Endothelial cell (in vitro differentiated cells): ENCODE measurements at places on chromosomes 1 and 21.

GRCh38 chr1:94425821-94426484 lies 7.8 kb downstream of the ABCD3 start:
- no peak for DNase-seq

GRCh38 chr21:43297989-43298388 lies 128.9 kb downstream of the SIK1 start:
- DNase-seq = no peak

DNA sequence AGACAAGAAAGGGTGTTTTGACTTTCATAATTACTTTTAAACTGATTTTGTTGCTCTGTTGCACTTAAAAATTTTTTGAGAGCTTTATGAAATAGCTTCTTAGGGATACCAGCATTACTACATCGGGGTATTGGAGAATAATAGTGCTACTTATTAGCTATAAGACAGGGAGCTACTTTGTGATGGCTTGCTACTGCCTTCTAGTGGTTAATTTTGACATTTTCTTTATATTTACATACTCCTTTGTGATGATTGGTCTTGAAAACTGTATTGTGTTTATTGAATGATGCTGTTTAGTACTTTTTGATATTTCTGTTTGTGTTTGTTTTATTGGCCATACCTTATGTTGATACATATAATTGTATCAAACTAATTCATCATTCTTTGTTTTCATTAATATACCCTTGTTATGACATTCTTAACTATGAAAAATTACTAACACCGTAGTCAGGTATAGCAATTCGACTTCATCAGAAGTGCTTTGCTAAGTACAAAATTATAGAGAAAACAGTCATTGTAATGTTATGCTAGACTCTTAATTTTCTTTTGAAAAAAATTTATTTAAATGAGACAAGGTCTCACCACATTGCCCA lies 85.5 kb downstream of the CLIC4 start:
- DNase-seq = no peak

DNA sequence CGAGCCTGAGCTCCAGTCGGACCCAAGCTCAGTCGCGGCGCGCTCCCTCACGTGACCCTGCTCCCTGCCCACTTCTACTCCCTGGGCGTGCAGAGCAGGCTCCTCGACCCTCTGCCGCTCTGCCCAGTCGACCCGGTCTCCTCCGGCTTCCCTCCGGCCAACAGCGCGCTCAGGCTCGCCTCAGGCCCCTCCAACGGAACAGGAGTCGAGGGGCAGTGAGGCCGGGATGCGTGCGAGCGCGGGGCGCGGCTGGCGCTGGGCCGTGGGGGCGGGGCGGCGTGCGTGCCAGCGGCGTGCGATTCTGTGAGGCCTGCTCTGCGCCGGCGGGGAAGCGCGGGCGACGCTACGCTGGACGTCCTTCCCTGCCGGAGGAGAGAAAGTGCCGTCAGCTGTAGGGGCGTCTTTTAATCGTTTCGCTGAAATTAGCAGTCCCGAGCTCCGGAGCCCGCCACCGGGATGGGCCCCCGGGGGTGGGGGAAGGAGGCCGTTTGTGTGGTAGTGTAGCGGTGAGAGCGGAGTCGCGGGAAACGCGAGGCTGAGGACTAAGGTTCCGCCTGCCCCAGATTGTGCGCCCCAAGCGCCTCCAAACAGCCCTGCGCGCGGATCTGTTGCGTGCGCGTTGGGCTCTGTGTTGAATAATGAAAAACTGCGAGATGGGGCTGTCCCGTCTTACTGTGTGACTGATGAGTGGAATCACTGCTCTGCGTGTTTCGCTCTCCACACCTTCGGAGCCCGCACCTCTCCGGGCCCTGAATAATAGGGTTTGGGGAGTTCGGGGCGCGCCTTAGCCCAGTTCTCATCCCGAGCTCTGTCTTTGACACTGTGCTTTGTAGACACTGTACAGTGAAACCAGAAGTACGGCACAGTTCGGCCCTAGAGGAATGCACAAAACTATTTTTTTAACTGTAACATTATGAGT lies at the start of gene ACBD6:
Gene ACBD6, minus strand, starts transcription at position 217 of the 919 bp plus-strand sequence. CDS start 311 bp downstream, outside the sequence.
- DNase-seq = peak; percentile 91

DNA sequence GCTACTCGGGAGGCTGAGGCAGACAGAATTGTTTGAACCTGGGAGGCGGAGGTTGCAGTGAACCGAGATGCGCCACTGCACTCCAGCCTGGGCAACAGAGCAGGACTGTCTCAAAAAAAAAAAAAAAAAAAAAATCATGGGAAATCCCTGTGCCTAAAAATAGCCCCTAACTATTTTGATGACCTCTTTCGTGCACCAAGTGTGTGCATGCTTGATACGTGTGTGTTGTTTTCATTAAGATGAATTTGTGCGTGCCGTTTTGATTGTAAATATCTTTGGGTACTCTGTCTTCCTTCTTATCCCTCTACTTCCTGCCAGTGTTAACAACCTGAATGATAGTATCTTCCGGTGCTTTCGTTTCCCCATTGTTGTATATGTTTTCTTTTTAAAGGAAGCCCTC lies 9.8 kb downstream of the CACYBP start:
- no peak for DNase-seq

GRCh38 chr1:41749991-41750745 lies 168.6 kb downstream of the HIVEP3 start:
- no peak for DNase-seq

- no peak for DNase-seq
These were observed 2.8 kb upstream of the LSM10 start for GRCh38 chr1:36400514-36400824.

DNA sequence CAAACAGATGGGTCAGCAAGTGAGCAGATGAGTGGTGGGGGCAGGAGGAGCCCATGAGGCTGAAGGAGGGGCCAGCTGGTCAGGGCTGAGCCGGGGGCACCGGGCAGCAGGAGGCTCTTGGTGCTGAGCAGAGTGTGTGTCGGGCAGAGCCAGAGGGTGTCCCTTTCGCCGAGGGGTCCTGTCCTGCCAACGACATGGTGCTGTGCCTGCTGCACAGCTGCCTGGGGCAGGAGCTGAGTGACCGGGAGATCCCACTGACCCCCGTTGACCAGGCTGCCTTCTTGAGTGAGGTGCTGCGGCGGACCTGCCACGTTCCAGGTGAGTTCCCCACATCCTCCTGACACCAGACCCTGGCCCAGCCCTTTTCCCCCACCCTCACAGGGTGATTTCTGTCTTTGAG lies 27.5 kb downstream of the HYI start:
- DNase-seq = no peak

- DNase-seq = no peak
These were observed 18.7 kb upstream of the F5 start for GRCh38 chr1:169604781-169605560.

- no peak for DNase-seq
These were observed 7.1 kb upstream of the PHLDA3 start for GRCh38 chr1:201475915-201476669.

- no peak for DNase-seq
These were observed 46.8 kb downstream of the COL18A1 start for GRCh38 chr21:45451771-45452182.

DNA sequence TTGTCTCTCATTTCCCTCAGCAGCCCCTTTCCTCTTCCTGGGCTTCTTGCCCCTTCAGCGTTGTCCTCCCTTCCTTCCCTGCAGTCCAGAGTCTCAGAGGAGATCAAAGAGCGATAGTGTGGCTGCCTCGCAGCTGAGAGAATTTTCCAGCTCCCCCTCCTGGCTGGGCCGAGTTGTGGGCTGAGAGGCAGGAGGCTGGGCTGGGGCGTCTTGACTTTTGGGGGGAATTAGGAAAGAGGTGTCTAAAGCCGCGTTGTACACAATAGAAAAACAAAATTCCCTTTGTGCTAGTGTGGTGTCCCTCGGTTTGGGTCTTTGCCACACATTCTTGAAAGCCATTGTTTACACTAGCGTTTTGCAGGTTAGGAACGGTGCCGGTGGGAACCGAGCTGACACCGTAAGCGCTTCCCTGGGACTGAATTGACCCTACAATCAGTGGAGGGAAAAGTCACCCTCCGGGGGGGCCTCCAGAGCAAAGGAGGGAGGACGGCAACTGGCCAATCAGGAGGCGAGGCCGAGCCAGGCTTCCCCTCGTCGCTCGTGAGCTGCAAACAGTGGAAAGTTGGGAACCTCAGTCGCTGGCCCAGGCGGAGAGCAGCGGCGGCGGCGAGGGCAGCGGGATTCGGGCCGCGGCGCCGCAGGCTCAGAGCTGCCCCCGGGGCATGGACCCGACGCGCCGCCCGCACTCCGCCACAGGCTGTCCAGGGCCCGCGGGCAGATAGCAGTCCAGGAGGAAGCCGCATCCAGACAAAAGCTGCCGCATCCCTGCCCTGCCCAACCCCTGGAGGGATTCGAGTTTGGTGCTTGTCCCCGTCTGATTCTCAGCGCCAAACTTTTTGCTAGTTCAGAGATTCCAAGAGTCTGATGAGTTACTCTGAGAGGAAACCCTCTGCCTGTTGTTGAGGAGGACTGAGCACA lies at the start of gene HMCN1:
Gene HMCN1, plus strand, starts transcription at position 574 of the 918 bp plus-strand sequence. CDS start 389 bp downstream, outside the sequence.
- DNase-seq = peak; percentile 69

- no peak for DNase-seq
These were observed 157.8 kb downstream of the VPS13D start for GRCh38 chr1:12387641-12388040.

DNA sequence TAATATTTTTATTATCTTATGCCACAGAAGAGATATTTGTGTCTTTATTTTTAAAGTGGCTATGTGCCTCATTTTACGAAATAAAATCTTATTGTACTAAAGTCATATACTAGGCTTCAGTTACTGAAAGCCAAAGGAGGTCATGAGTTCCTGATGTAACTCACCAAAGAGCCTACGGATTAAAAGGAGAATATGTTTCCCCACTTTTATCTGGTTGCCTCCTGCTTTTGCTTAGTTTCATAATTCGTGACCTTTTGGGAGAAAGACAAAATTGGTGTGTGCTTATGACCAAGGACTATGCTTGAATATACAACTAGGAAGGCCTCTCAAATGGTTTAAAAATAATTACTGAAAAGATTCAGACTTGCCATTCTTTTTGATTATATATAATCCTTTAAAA lies 18.2 kb upstream of the AHCTF1 start:
- DNase-seq = no peak

- DNase-seq = no peak
These were observed 991.1 kb downstream of the KCNT2 start for GRCh38 chr1:195617106-195617505.

GRCh38 chr1:3547055-3548005 lies 64.0 kb downstream of the MEGF6 start:
- DNase-seq = no peak

DNA sequence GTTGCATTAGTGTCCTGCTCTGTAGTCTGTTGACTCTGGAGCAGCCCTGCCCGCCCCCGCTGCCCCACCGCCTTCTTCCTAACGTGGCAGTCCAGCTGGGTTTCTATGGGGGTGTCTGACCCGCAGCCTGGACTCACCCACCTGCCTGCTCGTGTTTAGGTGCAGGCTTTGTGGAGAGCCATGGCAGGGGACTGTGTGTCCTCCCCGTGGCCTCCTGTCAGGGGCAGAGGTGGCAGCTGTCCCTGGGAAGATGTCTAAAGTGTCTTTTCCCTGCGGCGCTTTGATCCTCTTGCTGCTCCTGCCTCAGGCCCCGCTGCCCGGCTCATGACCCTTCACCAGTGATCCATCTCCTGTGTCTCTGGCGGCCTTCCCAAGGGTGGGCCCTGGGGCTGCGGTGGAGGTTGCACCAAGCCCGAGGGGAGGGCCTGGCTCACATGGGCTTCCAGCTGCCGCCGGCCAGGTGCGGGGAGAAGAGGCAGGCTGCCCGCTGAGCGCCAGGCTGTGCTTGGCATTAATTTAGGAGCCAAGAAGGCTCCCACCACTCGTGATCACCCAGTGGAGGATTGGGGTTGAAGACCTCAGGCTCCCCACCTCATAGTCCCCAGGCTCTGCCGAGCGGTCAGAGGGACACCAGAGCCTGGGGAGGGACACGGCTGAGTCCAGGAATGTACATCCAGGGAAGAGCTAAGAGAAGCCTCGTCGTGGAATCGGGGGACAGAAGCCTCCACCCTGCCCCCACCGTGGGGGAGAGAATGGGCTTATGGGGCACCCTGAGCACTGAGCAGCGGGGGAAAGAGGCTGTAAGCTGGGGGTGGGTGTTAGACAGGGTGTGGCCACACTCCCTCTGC lies 44.1 kb downstream of the COL18A1 start:
- DNase-seq = no peak

- no peak for DNase-seq
These were observed 168.5 kb downstream of the PSMG1 start for GRCh38 chr21:39014747-39015146.

- DNase-seq = no peak
These were observed 55.7 kb downstream of the GIPC2 start for GRCh38 chr1:78101514-78101913.

DNA sequence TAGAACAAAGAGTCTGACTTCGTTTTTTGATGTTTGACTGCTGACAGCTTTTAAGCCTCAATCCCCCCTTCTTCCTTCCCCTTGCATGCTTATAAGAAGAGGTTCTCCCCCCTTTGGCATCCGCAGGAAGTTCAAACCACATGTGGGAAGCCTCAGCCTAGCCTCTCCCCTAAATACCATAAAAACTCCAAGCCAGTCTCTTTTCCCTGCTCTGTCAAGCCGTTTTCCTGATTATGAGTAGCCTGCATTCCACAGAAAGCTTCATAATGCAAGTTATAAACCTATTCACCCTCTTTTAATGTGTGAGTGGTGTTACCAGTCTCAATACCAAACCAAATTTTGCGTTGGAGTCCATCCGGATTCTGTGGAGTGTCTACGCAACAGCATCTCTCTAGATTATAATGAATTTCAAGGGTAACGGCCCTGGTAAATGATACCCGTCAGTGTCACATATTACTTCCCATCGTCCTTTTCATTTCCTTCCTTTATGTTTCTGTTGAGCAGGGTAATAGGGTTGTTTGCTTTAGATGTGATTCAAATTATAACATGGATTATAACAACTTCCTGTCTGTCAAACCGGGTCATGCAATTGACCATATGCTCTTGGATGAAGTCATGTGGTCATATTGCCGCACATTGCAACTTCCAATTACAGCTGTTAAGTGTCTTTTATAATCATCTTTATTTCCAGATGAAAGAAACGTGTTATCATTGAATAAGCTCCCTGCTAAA lies 717.5 kb downstream of the RWDD3 start:
- DNase-seq = no peak

- peak; percentile 22 for DNase-seq
These were observed 33.9 kb upstream of the CAMK1G start for GRCh38 chr1:209549443-209550205.

DNA sequence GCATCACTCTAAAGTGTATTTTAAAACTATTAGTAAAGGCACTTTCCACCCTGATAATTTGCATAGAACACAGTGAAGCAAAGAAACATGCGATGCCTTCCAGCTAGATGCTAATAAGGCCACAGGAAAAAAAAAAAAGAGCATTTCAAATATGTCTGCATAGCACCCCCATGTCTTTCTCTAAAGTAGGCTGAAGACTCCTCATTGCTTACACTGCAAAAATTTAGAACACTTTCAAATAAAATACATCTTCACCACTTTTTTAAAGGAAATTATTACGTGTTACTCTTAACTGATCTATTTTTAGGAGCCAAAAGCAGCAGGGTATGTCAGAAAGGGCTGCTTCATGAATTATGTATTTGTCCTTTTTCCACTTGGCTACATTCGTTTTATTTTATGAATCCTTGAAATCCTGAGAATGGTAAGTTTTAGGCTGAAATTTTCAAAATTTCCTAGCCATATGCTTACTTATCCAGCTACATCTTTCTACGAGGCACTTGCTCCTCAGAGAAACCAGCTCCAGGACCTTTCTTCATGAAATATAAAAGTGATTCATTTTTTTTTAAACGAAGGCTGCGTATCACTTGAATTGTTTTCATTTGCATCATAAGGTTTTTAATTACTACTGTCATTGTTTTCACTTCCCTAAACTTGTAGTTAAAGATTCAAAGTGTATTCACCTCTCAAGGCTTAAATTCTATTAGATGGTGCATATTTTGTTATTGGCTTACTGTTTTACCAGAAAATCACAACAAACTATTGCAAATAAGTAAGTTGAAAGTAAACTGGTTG lies 513.0 kb downstream of the PTPRC start:
- no peak for DNase-seq

- DNase-seq = peak; percentile 45
These were observed 82.9 kb downstream of the SSBP3 start for GRCh38 chr1:54323324-54323739.
